SJCRH30 (cell line): ENCODE measurements at places on chromosomes 12 and 14. TPM values are rescaled to one million over a fixed set of nuclear protein-coding genes. Genes with fewer than 3 reads are reported as not detected.

- no peak for DNase-seq
Observed at GRCh38 chr14:83294941-83295340, 1761.3 kb upstream of the SEL1L start.

DNA sequence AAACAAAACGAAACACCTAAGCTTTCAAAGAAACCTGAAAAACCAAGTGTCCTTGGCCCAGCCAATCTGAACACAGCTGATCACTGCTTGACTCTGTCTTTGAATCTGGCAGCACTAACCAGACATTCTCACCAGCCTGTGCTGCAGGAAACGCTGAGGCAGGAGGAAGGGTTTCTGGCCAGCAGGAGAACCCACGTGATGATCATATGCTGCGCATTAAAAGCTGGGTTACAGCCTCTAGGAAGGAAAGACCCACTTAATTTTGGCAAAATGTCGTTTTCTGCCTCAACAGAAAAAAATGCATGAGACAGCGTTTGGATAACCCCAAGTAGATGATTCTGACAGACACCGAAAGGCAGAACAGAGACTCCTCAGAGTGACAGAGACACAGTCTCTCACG lies 9.8 kb downstream of the APPL2 start:
- DNase-seq, result no peak

- DNase-seq, result no peak
Observed at GRCh38 chr12:116408489-116409250, 131.2 kb upstream of the MED13L start.

DNA sequence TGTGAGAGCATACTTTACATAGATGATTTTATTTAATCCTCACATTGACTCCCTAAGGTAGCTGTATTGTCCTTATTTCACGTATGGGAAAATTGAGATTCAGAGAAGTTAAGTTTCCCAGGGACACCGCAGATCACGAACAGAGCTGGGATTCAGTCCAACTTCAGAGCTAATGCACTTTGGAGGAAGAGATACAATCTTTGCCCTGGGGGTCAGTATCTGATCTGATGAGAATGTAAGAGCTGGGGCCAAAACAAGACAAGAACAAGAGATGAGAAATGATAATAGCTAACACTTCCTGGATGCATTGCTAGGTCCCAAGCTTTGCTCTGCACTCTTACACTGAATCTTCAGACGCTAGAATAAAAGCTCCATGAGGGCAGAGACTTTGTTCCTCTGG lies 6.0 kb upstream of the CSAD start:
- no peak for DNase-seq

Gene SLC15A5
- not detected in 2 replicates for total RNA-seq

- DNase-seq, result no peak
Observed at GRCh38 chr14:44029933-44030332, 477.1 kb downstream of the FSCB start.

GRCh38 chr14:55138091-55138490 lies 9.0 kb downstream of the LGALS3 start:
- DNase-seq, result no peak

Gene EIF2S3B
- 12.9 and 13.7 TPM in 2 replicates for total RNA-seq

DNA sequence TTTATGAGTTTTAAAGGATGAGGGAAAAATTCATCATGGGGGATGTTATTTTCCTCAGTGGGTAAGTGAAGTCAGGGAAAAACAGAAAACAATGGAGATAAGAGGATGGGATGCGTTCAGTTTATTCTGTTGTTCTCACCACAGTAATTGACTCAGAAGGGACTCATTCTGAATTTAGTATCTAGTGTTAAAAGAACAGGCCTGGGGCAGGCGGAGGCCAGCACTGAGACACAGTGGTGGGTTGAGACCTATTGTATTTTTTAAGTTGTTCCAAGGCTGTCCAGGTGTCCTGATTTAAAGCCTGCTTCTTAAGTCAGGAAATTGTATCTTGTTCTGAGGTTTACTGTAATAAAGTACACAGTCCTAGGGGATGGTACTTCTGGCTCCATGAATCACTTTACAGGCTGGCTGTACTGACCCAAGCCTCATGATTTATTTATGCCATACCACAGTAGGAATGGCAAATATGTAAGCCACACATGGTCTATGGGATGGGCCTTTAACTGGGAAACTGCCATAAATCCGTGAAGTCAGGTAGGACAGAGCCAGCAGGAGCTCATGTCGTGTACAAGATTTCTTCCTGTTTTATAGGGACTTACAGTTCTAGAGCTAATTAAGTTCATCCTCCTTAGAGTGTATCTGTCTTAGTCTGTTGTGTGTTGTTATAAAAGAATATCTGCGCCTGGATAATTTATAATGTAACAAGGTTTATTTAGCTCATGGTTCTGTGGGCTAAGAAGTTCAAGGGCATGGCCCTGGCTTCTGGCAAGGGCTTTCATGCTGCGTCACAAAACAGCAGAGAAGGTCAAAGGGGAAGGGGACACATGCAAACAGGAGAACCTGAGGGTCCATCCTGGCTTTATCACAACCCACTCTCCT lies 244.1 kb downstream of the FBXL14 start:
- DNase-seq, result peak; percentile 33

- DNase-seq, result no peak
Observed at GRCh38 chr14:69424149-69424923, 25.8 kb downstream of the SLC39A9 start.

Gene PIK3C2G
- total RNA-seq, result 0.04 TPM in 1 of 2 replicates, not detected in the other

DNA sequence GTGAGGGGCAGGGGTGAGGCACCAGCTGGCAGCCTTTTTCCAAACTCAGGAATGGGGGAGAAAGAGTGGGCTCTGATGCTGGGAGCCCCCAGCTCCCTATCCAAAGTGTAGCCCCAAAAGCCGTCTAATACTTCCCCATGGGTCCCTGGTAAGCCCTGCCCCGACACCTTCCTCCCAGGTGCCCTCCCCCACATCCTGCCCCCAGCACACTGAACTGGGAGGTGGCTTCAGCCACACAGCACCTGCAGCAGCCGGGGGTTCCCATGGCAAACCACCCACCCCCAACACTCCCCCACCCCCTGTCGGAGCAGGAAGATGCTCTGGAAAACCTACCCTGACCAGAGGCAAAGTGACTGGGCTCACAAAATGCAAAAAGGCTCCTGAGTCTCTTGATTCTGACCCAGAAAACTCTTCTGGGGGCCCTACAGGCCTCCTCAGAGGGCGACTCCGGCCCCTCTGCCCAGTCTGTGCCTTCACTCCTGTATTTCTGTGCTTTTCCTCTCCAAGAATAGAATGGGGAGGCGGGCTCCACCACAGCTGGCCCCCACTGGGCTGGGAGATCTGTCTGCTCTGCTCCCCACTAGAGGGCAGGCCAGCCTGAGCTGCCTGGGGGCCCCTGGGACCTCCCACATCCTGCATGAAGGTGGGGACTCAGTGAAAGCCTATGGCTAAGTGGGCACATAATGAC lies 81.6 kb downstream of the ITPK1 start:
- peak; percentile 43 for DNase-seq

DNA sequence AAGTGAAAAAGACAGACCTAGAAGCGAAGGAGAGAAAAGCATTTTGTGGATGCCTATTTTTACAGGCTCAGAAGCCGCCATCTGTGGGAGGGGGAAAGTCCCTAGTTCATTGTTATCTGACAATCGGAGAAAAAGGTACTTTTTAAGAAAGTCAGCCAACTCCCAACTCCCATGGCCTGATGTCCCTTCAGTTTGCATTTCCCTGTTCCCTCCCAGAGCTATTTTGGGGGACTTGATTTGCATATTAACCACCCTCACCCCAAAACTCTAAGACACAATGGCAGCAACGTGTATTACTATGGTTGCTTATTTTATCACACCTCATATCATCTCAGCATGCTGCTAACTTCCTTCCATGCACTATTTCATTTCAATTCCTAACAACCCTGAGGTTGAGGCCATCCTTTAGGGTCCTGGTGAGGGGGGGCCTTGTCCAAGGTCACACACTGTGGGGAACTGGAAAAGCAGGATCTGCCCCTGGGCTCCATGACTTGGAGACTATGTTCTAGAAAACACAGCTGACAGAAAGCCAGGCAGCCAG lies 18.7 kb downstream of the HVCN1 start:
- no peak for DNase-seq

GRCh38 chr14:90406384-90406798 lies 9.6 kb downstream of the CALM1 start:
- DNase-seq, result no peak

DNA sequence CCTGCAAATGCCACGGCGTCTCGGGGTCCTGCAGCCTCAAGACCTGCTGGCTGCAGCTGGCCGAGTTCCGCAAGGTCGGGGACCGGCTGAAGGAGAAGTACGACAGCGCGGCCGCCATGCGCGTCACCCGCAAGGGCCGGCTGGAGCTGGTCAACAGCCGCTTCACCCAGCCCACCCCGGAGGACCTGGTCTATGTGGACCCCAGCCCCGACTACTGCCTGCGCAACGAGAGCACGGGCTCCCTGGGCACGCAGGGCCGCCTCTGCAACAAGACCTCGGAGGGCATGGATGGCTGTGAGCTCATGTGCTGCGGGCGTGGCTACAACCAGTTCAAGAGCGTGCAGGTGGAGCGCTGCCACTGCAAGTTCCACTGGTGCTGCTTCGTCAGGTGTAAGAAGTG lies 16.8 kb downstream of the WNT5B start:
- DNase-seq, result no peak

Gene DCAF4
- 16.1 and 17.0 TPM in 2 replicates for total RNA-seq

GRCh38 chr12:39173726-39174125 lies 268.3 kb upstream of the CPNE8 start:
- no peak for DNase-seq

GRCh38 chr12:97425380-97425779 lies 37.2 kb upstream of the RMST start:
- DNase-seq, result no peak

Gene NANOG
- 0.05 TPM in 1 of 2 replicates, not detected in the other for total RNA-seq

DNA sequence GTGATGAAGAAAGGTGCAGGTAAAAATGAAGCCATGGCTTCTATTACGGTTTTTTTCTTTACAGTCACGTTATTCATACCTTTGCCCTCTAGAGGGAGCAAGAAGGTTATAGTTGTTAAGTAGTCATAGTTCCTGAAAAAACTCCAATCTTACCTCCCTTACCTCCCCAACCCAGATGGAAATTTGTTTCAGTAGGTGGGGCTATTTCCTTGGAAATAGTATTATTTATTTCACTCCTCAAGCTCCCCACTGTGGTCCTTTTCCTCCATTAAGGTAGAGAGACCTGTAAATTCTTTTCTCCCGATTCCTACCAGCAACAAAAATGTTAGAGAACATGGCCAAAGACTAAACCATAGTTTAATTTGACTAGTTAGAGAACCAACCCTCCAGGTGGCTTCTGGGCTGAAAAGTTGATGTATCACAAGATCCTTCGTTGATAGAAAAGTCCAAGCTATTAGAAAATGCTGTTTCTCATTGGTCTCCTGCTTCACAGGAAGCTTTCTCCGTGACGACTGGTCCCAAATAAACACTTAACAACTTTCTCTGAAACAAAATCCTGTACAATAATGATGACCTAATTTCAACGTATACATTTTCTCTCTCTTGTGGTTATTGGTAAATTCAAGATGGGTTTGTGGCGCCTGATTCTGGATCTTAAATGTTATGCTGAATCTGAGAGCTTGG lies 43.5 kb downstream of the TMX1 start:
- peak; percentile 22 for DNase-seq

GRCh38 chr14:20683125-20683890 lies 1.1 kb upstream of the RNASE4 start:
- peak; percentile 81 for DNase-seq

Gene SMCO2
- not detected in 2 replicates for total RNA-seq

DNA sequence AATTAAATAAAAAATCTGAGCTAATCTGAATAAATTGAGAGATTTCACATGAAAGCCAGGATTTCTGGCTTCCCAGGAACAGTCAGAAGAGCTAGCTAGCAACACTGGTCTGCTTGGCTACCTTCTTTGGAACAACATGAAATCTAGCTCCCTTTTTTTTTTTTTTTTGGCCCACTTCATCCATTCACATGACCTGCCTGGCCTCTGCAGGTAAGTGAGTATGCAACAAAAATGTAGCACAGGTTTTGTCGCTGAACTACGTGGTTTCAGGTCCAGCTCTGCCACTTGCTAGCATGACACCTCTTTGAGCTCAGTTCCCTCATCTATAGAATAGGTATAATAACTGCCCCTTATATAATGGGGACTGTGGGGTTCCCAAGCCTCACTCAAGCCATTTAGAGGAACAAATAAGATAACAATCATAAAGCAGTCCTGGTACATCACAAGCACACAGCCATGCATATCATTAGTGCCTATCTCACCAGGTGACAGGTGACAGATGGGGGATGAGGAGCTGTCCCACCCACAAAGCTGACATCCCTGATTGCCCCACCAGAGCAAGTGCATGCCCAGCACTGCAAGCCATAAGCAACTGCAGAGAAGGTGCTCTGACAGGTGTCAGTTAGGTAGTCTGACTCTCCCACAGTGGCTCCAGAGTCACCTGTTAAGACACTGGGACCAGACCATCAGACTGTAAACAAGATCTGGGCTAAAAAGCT lies 25.6 kb downstream of the PXN start:
- DNase-seq, result no peak

DNA sequence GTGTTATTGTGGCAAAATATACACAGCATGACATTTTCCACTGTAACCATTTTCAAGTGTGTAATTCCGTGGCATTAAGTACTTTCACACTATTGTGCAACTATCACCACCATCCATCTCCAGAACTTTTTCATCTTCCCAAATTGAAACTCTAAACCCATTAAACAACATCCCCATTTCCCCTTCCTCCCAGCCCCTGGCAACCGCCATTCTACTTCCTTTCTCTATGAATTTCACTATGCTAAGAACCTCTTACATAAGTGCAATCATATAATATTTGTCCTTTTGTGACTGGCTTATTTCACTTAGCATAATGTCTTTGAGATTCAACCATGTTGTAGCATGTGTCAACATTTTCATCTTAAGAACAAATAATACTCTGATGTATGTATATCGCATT lies 67.8 kb upstream of the PYGL start:
- no peak for DNase-seq
